ENCODE measurements at places on chromosomes 13 and 19.

GRCh38 chr13:45055198-45055901 is 65.0 kb upstream of the GTF2F2 start:
- DNase-seq = peak; percentile 81

DNA sequence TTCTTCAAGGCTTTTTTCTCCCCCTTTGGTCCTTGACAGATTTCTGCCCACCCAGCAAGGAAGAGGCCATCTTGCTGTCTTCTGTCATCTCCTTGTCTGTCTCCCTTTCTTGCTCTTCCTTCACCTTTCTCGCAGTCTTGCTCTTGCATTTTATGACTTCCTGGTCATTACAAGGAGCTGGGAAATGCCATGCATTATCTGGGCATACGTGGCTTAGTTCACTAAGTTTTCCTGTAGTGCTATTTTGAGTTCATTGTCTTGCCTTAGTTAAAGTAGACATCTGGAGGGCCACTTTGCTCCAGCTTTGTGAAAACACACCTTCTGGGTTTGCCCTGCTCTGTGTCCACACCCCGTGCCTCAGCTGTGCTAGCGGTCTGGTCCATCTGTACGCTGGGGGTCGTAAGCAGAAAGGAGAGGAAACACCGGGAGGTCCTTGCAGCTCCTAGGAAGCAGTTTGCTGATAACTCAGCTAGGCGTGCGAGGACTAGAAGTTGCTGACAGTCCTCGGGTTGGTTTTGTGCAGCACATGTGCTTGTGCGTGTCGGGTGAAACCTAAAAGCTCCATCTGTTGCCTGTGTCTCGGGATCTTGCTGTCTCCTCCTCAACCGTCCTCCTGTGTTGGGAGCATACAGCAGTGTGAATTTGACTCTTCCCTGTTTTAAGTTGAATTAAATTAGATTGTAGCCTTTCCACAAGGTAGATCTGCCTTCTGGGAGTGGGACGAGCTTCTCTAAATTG is 59.4 kb downstream of the ARHGEF7 start:
- DNase-seq = no peak

GRCh38 chr13:60655256-60655655 is 258.2 kb downstream of the TDRD3 start:
- no peak for DNase-seq

DNA sequence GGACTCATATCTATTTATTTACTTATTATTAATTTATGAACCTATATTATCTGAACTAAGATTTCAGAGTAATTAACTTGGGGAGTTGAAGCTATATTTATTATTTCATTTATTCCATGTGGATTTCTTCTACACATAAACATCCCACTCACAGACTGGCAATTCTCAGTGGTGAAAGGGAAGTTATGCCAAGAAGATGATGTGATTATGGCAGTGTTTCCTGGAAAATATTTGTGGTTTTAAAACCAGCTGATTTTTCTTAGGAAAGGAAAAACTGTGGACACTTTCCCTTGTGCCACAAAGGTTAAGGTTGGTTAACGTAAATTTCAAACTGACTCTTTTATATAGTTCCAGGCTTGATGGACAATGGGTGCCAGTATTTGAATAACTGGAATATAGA is 513.1 kb downstream of the SLITRK6 start:
- DNase-seq = no peak

- DNase-seq = no peak
Observed at GRCh38 chr13:77409412-77409811, 82.5 kb upstream of the MYCBP2 start.

DNA sequence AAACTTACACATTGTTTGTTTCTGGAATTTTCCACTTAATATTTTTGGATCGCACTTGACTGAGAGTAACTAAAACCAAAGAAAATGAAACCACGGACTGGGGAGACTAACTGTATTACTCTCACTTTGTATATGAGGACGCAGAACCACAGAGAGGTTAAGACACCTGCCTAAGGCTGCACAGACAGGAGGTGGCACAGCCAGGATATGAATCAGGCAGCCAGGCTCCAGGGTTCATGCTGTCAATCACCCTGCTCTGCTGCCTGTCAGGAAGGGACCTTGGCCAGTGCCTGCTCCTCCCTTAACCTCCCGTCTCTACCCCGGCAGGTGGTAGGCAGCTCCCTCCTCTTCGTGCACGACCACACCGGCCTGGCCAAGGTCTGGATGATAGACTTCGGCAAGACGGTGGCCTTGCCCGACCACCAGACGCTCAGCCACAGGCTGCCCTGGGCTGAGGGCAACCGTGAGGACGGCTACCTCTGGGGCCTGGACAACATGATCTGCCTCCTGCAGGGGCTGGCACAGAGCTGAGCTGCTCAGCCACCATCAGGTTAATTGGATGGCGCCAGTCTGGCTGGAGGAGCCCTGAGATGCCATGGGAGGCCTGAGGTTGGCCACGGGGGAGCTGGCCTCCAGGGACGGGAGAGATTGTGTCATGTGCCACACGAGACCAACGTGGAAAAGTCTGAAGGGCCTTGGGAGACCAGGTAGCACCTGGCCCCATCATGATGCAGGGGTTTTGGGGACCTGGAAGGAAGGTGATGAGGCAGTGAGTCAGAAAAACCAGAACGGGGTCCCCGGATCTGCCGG is 11.0 kb downstream of the ACTMAP start:
- DNase-seq = no peak

DNA sequence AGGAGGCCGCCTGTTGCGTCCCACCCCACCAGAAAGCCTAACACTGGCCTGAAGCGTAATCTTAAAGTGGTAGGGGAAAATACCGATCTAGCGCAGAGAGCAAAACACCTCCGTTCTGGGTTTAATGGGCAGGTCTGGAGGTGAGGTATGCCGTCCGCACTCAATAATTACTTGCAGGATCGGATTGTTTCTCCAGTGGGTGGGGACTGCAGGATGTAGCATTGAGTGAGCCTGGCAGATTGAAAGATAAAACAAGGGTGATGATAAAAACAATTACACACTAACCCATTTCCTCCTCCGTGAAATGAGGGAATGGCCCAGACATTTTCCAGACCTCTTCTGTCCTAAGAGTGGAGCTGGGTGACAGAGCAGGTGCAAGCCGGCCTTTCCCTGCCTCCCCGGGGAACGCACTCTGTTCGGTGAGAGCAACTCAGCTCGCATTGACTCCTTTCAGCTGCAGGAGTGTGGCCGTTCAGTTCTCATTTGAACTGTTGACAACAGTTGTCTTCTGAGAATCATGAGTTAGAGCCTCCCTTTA is 110.2 kb upstream of the DOCK9 start:
- no peak for DNase-seq

GRCh38 chr19:15702534-15702930 is 25.3 kb upstream of the OR10H2 start:
- no peak for DNase-seq

GRCh38 chr13:33933810-33934209 is 115.9 kb downstream of the RFC3 start:
- DNase-seq = no peak

All from non-pigmented ciliary epithelial cell (primary cell).